ENCODE measurements at places on chromosomes 1 and 21. TPM values are rescaled to one million over a fixed set of nuclear protein-coding genes. Genes with fewer than 3 reads are reported as not detected.

The FBXO44 gene
- polyA plus RNA-seq = 21.3 TPM

The FCRL5 gene
- 0.13 TPM for polyA plus RNA-seq

The PAX7 gene
- polyA plus RNA-seq = not detected

The KRTAP12-2 gene
- not detected for polyA plus RNA-seq

The ORC1 gene
- polyA plus RNA-seq = 7.7 TPM

The KRTAP21-2 gene
- polyA plus RNA-seq = not detected

The FCRL6 gene
- 0.33 TPM for polyA plus RNA-seq

The GREM2 gene
- polyA plus RNA-seq = 0.57 TPM

The BMP8A gene
- 1.0 TPM for polyA plus RNA-seq

GRCh38 chr1:206524739-206525364 lies 17.5 kb downstream of the RASSF5 start:
- no peak for DNase-seq

DNA sequence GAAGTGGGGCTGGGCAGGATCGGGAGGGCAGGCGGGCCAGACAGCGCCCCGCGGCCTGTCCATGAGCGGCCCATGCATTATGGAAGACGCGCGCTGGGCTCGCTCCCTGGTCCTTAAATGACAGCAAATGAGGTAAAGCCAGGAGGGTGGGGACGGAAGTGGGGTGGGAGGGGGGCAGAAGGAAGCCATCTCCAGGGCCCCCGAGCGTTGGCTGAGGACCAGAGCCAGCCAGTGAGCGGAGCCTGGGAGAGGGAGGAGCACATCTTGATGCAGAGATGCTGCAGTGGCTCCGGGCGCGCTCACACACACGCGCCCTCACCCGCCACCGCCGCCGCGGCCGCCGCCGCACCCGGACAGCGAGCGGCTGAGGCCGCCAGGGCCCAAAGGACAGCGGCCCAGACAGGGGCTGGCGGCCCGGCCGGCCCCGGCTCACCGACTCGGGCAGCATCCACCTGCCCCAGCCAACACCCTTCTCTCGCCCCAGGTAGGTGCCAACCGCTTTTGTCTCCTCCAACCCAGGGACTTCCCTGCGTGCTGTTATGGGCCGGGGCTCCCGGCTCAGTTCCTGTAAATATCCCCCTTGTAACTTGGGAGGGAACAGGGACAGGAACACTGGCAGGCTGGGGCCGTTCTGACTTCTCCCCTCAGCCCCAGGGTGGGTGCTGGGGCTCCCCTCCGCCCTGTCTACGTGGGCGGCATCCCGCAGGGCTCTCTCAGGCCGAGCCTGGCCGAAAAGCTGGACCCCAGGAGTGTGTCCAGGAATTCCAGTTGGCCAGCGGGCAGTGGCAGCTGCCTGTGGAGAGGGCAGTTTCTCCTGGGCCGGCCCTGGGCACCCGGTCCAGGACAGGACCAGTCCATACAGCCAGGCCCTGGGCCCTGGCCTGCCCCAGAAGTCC lies at the start of gene CNTN2:
TSS of gene CNTN2 (plus strand) at position 302 of the 896 bp plus-strand sequence. CDS start 9,974 bp downstream, outside the sequence.
- DNase-seq = no peak

DNA sequence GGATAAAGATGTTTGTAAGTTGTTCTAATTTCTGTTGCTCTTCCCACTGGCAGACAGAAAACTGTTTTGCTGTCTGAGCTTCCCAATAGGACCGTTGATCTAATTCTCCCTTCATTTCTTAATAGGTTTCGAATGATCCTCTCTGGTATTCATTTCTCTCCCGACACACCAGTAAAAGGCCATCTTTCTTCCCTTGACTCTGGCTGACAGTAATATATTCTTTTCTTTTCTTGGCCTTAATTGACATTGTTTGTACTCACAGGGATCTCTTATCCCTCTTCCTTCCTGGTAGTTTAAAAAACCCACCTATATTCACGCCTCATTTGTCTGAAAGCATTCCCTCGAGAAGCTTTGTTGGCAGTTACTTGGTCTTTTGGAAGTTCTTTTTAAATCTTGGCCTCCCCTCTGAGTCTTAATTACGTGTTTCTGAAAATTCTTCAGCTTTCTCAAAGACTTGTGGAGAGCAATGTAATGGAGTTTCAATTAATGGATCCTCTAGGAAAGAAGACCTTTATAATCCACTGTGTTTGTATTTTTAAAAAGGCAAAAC lies 40.3 kb downstream of the MAP10 start:
- no peak for DNase-seq

- DNase-seq = no peak
These were observed 34.9 kb downstream of the PIK3C2B start for GRCh38 chr1:204459706-204460105.

GRCh38 chr1:47725000-47725473 lies 272.1 kb downstream of the TRABD2B start:
- peak; percentile 37 for DNase-seq

- DNase-seq = peak; percentile 45
These were observed 19.8 kb upstream of the MUTYH start for GRCh38 chr1:45359882-45360513.

GRCh38 chr1:219383281-219383680 lies 209.6 kb downstream of the LYPLAL1 start:
- no peak for DNase-seq

DNA sequence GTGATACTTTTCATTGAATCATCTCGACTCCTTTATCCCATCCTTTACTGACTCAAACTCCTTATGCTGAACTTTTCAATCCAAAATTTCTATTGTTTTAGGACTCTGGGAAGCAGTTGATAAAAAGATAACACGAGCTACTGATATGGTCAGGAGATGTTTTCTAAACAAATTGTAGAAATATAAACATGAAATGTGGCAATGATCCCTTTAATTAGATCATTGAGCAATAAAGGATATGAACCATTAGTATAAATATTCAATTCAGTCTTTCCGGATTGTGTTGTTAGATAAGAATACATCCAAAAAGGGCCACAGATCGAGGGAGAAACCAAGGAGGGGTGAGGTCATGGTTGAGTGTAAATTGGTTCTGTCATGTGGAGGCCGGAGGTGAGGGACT lies 88.4 kb downstream of the NID1 start:
- no peak for DNase-seq

DNA sequence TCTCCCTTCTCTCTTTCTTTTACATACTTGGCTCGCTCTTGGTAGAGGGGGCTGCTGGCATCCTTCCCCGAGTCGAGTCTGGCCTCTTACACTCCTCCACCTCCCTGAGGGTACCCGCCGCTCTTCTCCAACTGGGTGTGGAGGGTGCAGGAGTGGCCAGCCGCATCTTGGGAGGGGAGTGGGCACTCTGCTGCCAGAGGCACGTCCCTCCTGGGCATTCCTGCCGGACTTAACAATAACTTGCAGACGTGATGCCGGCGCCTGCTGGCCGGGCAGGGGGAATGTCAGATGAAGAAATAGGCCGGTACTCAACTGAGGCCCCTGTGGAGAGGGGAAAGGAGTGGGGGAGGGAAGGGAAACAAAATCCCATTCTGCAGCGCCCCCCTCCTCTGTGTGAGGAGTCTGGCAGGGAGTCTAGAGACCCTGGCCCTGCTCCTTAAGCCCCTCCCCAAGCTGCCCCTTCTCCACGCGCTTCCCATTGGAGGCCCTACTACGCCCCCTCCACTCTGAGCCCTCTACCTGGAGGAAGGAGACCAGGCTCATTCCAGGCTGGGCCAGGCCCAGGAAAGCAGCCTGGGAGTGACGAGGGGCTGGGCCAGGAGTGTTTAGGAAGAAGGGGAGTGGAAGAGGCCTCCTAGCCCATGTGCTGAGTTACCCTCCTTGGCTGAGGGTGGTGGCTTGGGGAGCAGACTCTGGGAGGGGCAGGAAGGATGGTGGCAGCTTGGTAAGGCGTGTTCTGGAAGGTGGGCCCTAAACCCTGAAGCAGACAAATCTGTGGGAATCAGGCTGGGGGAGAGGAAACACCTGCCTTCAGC lies 1.8 kb downstream of the ATP2B4 start:
- DNase-seq = no peak

- no peak for DNase-seq
These were observed 32.5 kb downstream of the LRRC3 start for GRCh38 chr21:44487831-44488230.

GRCh38 chr1:248094884-248095283 lies at the start of gene OR2L13:
TSS of gene OR2L13 (plus strand) at chr1:248095184. CDS start at chr1:248099376, 4,192 bp downstream.
- DNase-seq = no peak

GRCh38 chr21:31136891-31137290 lies 98.6 kb upstream of the KRTAP19-8 start:
- DNase-seq = no peak

DNA sequence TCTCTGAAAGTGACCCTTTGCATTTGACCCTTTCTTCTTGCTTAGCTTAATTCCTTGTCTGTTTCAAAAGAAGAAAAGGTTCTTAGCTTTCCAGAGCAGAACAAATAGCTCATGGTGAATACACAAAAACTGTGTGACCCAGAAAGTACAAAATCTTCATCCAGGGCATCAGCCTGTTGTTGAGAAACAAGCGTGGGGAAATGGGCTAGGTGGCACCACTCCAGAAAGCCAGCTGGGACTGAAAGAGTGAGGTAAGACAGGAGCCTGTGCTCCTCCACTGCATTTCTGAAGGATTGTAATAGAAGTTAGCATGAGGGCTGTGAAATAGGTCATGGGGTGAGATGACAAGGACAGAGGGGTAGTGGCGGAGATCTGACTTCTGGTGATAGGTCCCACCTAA lies 45.8 kb downstream of the CYP2J2 start:
- DNase-seq = no peak

DNA sequence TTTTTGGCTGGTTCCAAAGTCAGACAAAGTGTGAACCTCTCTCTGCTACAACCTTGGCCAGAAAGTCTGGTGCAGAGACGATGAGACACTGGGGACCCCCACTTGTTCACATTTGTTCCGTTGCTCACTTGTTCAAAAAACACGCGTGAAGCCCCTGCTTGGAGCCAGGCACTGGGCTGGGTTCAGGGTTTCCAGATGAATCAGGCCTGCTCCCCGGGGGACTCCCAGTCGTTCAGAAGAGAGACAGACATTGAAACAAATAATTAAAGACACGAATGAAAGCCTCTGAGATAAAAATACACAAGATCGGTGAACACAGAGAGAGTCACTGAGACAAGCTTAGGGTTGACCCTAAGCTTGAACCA lies 101.5 kb upstream of the RUNX3 start:
- DNase-seq = no peak

GRCh38 chr1:23836037-23836436 lies 10.8 kb upstream of the HMGCL start:
- DNase-seq = no peak

- no peak for DNase-seq
These were observed 442.3 kb upstream of the CHRM3 start for GRCh38 chr1:238944028-238944427.

- no peak for DNase-seq
These were observed 2.7 kb downstream of the ITGA10 start for GRCh38 chr1:145906954-145907753.

DNA sequence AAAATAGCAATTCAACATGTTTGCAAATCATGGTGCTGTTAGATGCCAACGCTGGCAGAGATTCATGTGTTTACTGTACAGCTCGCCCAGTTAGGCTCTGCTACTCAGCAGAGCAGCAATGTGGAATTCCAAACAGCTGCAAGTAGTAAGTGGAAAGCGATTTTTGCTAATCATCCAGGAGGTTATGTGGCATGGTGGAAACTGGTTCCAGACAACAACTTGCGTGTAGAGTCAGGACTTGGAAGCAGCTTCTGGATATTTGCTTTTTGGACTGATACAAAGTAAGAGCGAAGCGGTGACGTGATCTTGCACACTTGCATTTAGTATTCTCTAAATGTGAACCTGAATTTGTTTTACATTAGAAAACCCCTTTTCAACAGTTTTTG lies 27.1 kb upstream of the HHAT start:
- DNase-seq = no peak

DNA sequence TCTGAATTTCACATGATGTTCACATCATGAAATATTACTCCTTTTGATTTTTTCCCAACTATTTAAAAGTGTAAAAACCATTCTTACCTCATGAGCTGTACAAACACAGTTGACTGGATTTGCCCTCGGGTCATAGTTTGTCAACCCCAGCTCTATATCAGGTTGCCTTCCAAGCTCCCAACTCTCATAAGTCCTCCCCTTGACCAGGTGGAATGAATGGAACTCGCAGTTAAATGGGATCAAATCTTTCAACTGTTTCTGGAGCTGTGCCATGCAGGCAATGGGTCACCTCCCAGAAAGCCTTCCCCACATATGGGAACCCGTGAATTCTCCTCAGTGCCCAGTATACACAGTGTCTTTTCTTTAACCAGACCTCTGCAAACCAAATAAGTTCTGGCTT lies 169.8 kb upstream of the FOXD3 start:
- no peak for DNase-seq

DNA sequence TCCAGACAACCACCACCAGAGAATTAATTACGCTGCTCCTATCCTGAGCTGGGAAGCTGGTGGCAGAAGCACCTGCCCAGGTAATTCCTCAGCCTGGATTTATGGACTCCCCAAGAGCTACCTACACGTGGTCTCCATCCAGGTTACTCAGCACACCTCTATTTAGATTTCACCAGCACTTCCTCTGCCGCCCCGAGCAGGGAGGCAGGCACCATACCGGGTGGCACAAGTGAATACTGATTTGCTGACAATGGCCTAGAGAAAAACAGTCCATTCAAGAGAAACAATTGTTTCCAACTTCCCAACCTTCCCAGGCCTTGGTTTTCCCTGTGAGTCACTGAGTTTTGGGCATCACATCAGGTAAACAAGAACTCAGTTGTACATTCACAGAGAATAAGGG lies 134.3 kb downstream of the MATN1 start:
- no peak for DNase-seq

GRCh38 chr1:81846630-81847029 lies 45.9 kb downstream of the ADGRL2 start:
- DNase-seq = no peak

- DNase-seq = no peak
These were observed 1455.2 kb downstream of the AMY1C start for GRCh38 chr1:105204836-105205371.

DNA sequence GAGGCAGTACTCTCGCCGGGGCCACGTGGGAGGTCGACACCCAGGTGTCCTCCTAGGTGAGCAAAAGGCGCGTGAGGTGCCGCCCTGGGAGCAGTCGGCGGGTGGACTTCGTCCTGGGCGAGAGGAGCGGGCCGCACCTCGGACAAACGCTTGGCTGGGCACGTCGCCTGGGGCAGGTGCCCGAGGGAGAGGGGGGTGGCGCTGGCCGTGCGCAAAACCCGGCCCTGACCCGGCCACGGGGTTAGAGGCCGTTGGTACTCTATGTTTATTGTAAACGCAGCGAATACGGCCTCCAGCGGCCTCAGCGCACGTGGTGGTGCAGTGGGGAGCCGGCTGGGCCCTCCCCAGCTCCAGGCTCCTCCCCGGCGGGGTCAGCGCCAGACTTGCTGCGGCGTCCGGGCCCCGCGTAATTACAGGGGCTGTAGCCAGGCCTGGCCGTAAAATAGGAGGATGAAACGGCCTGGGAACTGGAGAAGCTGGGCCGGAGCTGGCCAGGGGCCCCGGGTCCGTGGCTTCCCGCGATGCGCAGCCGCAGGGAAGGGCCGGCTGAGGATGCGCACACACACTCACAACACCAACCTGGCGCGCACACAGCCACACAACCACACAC lies 1.6 kb upstream of the EFNA1 start:
- DNase-seq = no peak

DNA sequence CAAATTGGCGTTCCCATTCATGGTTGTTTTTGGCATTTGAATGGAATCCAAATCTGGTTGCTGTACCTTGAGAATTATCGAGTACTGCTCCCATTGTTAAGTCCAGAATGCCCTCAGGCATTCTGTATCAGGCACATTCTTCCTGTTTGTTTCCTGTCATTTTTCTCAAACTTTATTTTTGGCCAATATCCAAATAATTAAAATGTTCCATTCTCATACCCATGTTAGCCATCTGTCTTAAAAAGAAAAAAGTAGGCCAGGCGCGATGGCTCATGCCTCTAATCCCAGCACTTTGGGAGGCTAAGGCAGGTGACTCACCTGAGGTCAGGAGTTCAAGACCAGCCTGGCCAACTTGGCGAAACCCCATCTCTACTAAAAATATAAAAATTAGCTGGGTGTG lies 29.3 kb upstream of the SHISA4 start:
- no peak for DNase-seq
